ENCODE measurements at places on chromosomes 3 and 15.

- no peak for DNase-seq
Measured at GRCh38 chr15:70088887-70089691, 8.6 kb downstream of the TLE3 start.

GRCh38 chr3:170322566-170323269 is 34.8 kb upstream of the SKIL start:
- DNase-seq = no peak

DNA sequence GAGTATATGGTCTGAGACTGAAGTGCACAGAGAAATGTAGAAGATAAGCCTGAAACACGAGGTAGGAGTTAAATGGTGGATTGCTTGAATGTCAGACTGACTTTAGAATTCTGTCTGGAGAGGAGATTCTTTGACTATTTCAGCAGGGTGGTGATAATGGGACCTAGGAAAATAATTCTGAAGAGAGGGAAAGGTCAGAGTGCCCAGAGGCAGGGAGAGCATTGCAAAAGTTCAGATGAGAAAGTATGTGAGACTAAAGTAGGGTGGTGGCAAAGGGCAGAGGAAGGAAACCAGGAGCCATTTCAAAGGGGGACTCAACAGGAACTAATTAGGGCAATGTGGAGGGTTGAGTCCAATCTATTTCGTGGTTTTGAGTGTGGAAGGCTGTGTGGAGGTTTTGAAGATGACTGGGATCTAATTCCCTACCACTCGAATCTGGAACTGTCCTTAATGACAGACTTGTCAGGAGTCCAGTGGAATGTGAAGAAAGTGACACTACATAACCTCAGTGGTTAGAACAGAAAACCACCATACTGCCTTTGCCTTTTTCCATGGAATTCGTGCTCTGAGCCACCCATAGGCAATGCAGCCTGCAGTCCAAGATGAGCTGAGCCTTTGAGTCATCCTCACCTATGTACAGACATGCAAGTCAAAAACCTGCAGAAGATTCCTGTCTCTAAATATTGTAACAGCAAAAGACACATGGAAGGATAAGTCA is 16.1 kb downstream of the CPOX start:
- no peak for DNase-seq

GRCh38 chr15:81105545-81105944 is 28.5 kb upstream of the CFAP161 start:
- no peak for DNase-seq

- DNase-seq = no peak
Measured at GRCh38 chr3:141328286-141329166, 39.8 kb upstream of the ZBTB38 start.

DNA sequence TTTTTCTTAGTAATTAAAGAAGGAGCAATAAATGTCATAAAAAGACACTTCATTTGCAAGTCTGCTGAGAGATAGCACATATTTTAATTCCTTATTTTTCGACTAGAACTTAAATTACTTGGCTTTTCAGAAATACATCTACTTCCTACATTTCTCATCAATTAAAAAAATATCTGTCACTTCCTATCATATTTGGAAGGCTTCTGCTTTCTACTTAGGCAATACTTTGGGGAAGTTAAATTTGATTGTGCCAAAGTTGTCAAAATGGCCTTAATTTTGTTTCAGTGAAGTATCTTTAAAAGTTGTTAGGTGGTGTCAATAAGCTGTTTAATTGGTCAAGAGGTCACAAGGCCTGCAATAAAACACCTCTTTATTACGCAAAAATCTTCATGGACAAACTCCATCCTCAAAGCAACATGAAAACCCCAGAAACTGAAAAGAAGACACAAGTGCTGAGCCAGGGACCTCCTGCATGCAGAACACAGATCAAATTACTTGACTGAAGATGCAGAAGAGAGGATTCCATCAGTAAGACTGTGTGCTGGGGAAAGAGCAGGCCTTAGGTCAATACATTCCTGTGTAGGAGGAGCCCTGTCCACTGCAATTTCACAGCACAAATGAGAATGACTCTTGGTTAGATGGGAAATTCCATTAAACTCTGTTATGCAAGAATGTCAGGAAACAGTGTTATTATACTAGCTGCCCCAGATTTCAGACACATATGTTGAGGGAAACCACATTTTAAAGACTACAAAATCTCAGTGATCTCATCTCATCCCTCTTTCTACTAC is 48.0 kb upstream of the FSTL1 start:
- DNase-seq = no peak

GRCh38 chr15:82831894-82832600 is 22.6 kb downstream of the WHAMM start:
- DNase-seq = no peak

- DNase-seq = no peak
Measured at GRCh38 chr3:186669378-186670084, 3.7 kb downstream of the HRG start.

DNA sequence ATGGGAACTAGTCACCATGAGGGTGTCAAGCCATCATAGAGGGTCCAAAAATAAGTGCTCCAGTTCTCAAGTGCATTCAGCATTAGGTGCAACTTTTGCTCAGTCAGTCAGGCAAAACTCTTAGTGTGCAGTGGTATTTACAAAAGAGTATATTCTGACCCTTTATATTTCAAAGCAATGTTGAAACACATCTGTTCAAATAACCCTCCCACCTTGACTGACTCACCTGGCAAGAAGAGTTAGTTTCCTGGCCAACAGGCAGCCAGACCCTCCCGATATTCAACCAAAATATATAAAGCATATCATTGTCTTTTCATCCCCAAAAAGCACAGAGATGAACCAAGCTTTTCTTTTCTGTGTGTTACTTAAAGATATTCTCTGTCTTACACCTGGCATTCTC is 7.6 kb upstream of the COL8A1 start:
- no peak for DNase-seq
